ENCODE measurements at places on chromosomes 6 and 20. TPM values are rescaled to one million over a fixed set of nuclear protein-coding genes. Genes with fewer than 3 reads are reported as not detected.

The EBF4 gene
- 10.5 TPM for total RNA-seq

The MBOAT1 gene
- total RNA-seq, result 33.8 TPM

The PIGT gene
- 72.7 TPM for total RNA-seq

The TMEM244 gene
- total RNA-seq, result not detected

The EGFL8 gene
- 9.5 TPM for total RNA-seq

The MLN gene
- total RNA-seq, result not detected

The CUL7 gene
- 27.3 TPM for total RNA-seq

The NOX3 gene
- not detected for total RNA-seq

The THBD gene
- not detected for total RNA-seq

The ZNF184 gene
- 8.4 TPM for total RNA-seq

The OR12D1 gene
- not detected for total RNA-seq

The METTL24 gene
- not detected for total RNA-seq

The SMPDL3A gene
- total RNA-seq, result 1.3 TPM

The SLC22A23 gene
- total RNA-seq, result not detected

The EFCAB8 gene
- 0.37 TPM for total RNA-seq

DNA sequence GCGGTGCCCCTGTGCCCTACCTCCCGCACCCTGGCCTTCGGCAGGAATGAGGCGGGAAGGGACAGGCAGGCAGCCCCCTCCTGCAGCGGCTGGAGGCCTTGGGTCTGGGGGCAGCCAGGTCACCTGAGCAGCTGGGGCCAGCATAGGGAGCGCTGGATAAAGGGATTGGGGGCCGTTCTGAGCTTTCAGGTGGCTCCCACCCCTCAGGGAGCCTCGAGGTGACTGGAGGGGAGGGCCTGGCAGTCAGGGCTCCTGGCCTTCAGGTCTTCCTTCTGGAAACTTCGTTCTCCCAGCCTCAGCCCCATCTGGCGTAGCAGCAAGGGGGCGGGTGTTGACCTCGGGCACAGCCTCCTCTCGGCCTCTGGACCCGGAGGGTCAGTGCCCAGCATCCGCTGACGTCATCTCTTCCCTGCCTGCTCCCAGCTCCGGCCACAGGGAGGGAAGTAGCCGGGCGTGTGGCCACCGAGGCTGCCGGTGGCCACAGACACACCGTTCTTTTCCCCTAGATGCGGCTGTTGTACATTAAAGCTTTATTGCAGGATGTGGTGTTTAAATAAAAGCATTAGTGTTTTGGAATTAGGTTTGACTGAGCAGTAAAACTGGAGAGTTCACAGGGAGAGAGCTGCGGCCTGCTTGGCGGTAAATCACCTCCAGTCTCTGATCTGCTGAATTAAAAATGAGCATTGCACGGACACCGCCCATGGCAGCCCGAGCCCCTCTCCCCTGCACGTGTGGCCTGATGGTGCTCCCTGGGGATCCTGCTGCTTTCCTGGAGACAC is 80.0 kb upstream of the GATA5 start:
- DNase-seq, result no peak

- no peak for DNase-seq
Measured at GRCh38 chr20:22353586-22353985, 230.8 kb downstream of the FOXA2 start.

- DNase-seq, result no peak
Measured at GRCh38 chr6:51541847-51542246, 545.6 kb downstream of the PKHD1 start.

DNA sequence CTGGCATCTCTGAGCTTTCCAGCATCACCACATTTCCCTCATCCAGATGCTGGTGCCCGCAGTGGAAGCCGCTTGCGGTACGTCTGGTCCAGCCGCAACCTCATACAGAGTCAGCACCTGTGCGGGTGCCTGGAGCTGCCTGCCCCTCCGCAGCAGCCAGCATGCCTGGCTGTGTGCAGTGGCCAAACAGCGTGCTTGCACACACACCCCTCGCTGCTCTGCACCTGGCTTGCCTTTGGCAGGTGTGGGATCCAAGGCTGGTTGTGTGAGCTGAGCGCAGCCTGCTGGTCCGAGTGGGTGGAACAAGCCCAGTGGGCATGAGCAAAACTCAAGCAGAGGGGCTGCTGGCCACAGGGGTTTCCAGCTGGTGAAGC is 3.1 kb upstream of the HINT3 start:
- no peak for DNase-seq

- DNase-seq, result no peak
Measured at GRCh38 chr6:161272635-161273273, 1.1 kb downstream of the AGPAT4 start.

DNA sequence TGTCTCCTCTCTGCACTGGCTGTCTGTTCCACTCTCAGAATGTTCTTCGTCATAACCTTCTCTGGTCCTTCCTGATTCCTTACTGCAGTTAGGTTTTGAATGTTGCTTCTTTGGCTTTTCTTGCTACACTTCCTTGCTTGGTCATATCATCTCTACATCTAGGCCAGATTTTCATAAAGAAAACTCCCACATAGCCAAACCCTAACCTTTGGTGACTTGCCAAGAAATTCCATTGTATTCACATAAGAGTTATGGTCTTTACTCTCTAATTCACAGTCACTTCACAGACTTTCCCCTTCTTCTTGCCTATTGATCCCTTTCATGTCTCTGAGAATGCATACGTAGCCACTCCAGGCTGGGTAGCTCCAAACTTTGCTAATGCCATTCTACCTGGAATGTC is 41.9 kb upstream of the SIM1 start:
- no peak for DNase-seq

- peak; percentile 53 for DNase-seq
Measured at GRCh38 chr6:89952686-89953085, 58.4 kb downstream of the GJA10 start.

- no peak for DNase-seq
Measured at GRCh38 chr6:34393191-34393965, 909 bp upstream of the NUDT3 start.

- DNase-seq, result no peak
Measured at GRCh38 chr20:3447321-3447720, 23.5 kb upstream of the ATRN start.

- DNase-seq, result no peak
Measured at GRCh38 chr20:45105317-45105716, 4.4 kb upstream of the KCNS1 start.

DNA sequence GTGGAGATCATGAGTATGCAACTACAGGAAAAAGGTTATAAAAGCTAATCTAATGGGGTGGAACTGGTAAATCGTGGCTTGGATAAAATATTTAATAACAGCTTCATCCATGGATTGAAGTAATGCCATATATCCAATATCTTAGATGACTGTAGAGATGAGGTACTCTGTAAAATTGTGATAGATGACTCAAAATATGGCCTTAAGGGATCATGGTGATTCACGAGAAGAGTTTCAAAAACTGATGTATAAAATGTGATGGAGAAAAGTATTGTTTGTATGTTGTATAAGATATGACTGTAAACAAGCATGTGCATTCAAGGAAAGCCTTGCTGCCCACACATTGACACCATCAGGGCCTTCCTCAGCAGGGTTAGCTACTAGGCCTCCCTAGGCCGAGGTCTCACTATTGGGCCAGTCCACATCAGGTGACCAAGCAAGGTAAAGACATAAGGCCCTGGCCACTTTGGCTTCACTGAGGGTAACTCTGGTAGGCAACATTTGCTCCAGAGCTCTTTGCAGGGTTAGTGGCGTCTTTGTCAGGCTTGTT is 17.7 kb upstream of the CCN6 start:
- DNase-seq, result no peak

DNA sequence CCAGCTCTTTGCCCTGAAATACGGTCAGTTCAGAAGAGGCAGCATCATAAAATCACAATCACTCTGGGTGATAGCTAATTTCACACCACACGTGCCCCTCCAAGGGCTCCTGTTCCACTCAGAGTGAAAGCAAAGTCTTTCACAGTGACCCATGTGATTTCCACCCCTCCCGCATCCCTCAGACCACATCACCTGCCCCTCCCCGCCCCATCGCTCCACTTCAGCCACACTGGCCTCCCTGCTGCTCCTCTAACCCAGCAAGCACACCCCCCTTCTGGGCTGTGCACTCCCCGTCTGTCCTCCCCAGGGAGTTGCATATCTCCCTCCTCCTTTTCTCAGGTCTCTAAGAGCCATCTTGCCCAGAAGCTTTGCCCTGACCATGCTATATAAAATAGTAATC is 74.5 kb downstream of the PSMG4 start:
- DNase-seq, result no peak

- DNase-seq, result no peak
Measured at GRCh38 chr6:56517155-56517745, 125.4 kb downstream of the DST start.

- no peak for DNase-seq
Measured at GRCh38 chr6:70735513-70735912, 67.8 kb downstream of the SMAP1 start.

DNA sequence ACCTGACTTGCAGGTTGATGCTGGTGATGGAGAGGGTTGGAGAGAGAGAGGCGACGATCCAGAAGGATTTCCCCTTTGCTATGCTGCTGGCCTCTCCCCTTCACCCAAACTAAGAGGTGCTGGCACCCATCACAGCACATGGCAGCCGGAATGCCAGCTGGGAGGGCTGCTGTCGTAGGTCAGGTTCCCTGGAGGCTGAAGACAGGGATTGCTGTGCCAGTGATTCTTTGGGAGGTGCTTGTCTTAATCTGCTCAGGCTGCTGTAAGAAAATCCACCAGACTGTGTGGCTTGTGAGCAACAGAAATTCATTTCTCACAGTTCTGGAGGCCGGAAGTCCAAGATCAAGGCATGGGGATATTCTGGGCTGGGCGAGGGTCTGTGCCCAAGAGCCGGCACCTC is 4.4 kb upstream of the ARFGAP1 start:
- DNase-seq, result no peak

DNA sequence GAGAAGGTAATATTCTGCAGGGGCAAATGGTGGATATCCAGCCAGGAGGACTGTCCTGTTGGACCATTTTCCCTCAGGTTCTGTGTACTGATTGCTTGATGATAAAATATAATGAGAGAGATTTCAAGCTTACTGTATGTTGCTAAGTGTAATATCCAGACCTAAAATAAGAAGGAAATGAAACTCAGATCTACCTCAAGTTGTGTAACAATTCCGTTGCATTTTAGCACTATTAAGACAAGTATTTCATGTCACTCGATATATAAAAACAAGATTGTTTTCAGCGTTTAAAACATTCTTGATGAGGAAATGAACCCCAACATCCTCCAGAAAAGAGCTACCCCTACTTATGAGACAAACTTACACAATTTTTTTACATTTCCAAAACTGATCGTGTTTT is 57.2 kb downstream of the RGS17 start:
- DNase-seq, result no peak

- no peak for DNase-seq
Measured at GRCh38 chr6:138957903-138958302, 30.1 kb downstream of the REPS1 start.

DNA sequence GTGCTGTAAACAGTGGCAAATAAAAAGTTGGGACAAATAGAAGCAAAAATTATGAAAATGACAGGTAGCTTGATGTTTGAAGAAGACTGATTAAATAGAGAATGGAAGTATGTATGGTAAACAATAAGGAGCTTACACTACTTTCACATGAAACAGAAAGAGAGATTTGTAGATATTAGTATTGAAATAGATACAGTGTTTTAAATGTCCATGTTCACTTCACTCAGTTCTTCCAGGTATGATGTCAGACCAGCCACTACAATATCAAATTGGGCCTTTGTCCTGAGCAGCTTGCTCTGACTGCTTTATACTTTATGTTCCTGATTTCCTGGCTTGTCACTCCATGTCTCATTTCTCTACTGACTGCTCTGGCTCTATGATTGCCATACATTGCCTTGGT is 107.5 kb downstream of the CENPW start:
- no peak for DNase-seq

GRCh38 chr20:56424931-56425330 is 12.9 kb downstream of the CASS4 start:
- DNase-seq, result no peak

DNA sequence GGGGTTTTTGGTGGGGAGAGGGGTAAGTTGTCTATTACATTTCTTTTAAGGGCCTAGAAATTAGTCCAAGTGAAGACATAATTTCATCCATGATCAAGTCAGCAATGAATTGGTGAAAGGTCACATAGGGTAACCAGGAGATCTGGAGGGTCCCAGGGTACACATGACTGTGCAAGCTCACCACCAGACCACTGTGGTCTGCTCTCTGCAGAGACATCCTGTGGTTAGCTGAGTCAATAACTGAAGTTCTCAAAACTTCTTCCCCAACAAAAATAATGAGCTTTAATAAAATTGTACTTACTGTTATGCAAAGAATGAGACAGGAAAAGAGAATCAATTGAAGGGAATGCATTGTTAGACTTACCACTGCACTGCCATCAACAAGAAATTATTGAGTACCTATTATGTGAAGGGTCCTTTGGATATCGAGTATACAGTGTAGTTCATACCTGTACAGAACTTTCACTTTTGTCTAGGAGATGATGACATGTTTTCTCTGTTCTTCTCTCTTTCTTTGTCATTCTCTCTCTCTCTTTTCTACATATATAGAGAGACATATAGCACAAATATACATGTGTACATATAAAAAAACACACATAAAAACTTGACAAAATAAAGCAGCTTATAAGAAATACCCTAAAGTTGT is 209.8 kb downstream of the GJA1 start:
- DNase-seq, result no peak

GRCh38 chr20:49590163-49591017 is 22.5 kb upstream of the PTGIS start:
- DNase-seq, result no peak

DNA sequence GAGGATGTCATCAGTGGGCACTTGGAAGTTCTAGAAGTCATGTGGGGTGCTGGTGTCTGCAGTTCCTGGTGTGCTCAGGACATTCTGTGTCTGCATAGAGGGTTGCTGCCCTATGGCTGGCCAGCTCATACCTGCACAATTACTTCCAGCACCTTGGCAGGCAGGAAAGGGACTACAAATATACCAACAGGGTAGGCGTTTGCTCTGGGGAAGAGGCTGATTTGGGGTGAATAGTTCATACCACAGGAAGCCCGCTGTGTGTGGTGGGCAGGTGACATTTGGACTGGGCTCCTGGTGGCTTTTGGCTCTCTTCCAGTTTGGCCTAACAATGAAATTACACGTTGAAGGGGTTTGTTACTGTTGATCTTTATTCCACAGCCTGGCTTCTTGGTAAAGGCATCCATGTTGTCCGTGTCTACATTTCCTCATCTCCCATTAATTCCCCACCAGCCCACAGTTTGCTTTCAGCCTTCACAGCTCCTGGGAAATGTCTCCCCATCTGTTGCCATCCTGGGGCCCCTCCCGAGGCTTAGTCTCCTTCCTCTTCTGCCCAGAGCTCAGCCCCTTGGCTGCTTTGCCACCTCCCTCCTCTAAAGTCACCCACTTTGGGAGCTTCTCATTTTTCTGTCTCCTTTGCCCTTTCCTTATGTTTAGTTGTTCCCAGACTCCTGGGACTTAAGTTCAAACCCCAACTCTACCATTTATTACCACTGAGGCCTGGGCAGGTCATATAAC is 88.1 kb downstream of the RSPH3 start:
- no peak for DNase-seq
